ENCODE measurements at places on chromosomes 16 and 17.
A peak's percentile ranks its signal among the peaks of the same experiment; 100 is the strongest.

DNA sequence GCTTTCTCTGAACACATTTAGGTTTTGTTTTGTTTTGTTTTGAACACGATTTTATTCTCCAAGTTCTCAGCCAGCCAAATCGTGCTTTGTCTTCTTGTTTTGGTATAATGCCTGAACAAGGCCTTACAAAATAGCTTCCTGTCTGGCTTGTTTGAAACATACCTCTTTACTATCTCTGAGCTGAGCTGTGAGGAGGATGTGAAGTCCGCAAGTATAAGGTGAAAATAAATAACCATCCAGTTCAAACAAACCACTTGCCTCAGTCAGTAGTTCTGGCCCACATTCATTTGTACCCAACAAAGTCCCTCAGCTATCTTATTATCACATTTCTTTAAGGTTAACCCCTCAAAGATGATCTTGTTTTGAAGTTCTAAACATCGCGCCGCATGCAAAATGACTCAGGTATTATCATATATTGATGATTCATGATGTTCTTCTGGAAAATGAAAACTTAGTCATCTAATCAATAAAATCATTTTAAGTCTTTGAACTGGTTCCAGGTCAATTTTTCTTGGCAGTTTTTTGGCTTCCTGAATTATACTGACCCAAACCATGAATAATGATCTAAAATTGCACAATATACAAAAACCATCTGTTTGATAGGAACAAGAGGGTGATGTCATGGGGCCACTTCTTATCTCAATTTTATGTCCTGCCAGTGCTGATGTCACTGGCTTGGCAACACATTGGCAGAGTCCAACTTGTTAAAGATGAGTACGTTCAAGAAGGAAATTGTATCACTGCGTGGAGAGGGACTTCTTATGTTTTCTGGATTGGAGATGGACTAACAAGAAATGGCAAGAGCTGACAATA is 694.3 kb downstream of the KCNJ2 start:
- no peak for DNase-seq

GRCh38 chr17:49925921-49926320 is 43.1 kb upstream of the DLX4 start:
- no peak for DNase-seq

DNA sequence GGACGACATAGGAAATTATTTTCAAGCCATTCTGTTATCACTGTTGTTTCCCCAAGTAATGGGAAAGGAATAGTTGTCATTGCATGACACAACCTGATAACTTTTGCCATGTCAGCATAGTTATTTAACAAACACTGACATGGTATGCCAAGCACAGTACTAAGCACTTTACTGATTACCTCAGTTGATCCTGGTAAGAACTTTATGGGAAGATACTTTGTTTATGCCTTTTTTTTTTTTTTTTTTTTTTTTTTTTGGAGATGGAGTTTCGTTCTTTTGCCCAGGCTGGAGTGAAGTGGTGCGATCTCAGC is 15.7 kb upstream of the PNPO start:
- DNase-seq, result no peak

- DNase-seq, result no peak
These were observed 159.8 kb upstream of the NOL11 start for GRCh38 chr17:67557921-67558320.

- no peak for DNase-seq
These were observed 67.0 kb downstream of the USP31 start for GRCh38 chr16:23082161-23082788.

GRCh38 chr16:58842156-58842555 is 108.0 kb upstream of the GOT2 start:
- DNase-seq, result no peak

DNA sequence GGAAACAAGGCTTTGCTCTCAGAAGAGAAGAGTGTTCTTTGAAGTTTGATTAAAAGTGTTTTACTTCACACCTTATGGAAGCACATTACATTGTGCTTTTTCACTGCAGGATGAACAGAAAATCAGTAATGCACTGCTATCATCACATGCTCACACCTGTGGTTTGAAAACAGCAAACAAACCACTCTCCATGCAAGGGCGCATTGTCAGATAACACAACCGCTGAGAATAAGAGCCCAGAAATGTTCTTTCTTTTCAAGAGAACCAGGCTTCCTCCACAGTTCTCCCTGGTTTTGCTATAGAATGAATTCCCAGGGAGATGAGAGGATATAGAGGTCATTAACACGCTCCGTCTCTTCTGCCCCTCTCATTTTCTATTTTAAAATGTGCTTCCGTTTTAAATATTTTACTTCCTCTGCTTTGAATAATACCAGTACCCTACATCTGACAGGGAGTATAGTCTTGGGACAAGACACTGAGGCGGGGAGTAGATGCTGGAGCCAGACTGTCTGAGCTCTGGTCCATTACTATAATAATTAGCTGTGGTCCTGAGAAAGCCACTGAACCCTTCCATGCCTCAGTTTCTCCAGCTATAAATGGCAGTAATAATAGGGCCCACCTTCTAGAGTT is 71.6 kb downstream of the CDK5R1 start:
- no peak for DNase-seq

GRCh38 chr16:2366660-2367309 is 26.3 kb upstream of the ABCA3 start:
- no peak for DNase-seq

GRCh38 chr16:84049403-84050060 is 6.9 kb upstream of the SLC38A8 start:
- DNase-seq, result no peak

GRCh38 chr16:11130978-11131665 is 124.9 kb downstream of the SOCS1 start:
- DNase-seq, result no peak

GRCh38 chr17:50219939-50220465 is 18.6 kb upstream of the COL1A1 start:
- DNase-seq, result no peak

DNA sequence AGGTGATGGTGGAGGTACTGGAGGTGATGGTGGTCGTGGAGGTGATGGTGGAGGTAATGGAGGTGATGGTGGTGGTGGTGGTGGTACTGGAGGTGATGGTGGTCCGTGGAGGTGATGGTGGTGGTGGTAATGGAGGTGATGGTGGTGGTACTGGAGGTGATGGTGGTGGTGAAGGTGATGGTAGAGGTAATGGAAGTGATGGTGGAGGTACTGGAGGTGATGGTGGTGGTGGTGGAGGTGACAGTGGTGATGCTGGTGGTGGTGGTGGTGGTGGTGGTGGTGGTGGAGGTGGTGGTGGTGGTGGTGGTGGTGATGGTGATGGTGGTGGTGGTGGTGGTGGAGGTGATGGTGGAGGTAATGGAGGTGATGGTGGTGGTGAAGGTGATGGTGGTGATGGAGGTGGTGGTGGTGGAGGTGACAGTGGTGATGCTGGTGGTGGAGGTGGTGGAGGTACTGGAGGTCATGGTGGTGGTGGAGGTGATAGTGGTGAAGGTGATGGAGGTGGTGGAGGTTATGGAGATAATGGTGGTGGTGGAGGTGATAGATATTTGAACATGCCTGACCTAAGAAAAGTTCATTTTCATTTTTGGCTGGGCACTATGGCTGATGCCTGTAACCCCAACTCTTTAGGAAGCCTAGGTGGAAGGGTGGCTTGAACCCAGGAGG is 55.0 kb downstream of the RNF213 start:
- no peak for DNase-seq

- no peak for DNase-seq
These were observed 16.1 kb upstream of the RPTOR start for GRCh38 chr17:80528536-80528935.

- DNase-seq, result no peak
These were observed 10.1 kb upstream of the SLC25A39 start for GRCh38 chr17:44334727-44335126.

DNA sequence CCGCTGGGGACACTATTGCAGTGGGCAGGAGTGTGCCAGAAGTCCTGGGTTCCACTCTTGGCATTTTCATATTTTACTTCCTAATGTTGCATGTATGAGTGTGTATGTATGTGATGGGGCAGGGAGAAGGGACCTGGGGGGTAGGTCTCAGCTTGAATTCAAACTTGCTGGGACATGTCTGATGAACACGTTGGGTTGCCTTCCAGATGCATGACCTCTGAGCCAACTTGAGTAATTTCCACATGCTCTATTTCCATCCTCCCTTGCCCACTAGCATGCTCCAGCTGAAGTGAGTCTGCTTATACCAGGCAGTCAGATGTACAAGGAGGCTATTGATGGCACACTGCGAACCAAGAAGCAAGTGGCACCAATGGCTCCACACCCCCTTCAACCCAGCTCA is 32.9 kb upstream of the SRSF1 start:
- DNase-seq, result no peak

DNA sequence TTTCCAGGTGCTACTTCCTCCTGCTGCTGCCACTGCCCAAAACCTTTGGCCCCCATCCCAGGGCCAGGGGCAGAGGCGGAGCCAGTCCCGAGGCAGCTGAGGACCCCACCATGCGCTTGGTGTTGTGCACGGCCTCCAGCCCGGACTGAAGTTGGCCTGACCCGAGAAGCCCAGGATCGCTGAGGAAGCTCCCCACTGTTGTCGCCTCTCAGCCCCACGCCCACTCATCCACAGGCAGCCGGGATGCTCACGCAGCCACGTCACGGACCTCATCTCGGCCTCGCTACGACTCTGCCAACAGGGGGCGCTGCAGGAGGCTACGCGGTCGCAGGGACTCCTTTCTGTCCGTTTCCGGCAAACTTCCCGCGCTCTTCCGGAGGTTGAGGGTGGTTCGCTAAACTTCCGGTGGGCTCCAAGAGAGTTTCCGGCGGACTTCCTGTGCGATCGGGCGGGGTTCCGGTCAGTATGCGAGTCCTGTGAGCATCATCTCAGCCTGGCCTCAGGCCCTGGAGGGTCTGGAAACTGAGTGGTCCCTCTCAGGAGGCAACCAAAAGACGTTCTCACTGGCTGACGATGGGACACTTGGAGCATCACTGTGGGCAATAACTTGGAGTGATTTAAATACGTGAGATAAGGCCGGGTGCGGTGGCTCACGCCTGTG is 12.4 kb downstream of the ZG16B start:
- DNase-seq, result peak; percentile 79

DNA sequence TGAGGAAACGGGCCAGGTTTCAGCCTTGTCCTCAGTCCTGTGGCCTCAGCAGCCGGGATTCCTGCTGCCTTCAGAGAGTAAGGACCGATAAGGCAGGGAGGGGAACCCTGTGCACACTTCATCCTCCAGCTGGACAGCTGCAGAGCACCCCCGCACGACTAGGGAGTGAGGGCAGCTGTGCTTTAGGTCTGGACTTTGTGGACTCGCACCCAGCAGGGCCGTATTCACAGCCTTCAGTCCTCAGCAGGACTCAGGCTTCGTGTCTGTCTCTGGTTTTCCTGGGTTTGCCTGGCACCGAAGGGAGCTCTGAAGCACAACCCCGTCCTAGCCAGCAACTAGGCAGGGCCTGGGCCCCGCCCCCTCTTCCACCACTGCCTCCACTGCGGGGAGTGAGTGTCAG is 45.8 kb upstream of the CACNG5 start:
- DNase-seq, result no peak

- no peak for DNase-seq
These were observed 52.8 kb downstream of the SNX20 start for GRCh38 chr16:50628156-50628802.

All from CD4-positive, alpha-beta T cell treated with Interferon alpha-2 for 1 hour (primary cell).